ENCODE measurements at places on chromosomes 7 and 10.

DNA sequence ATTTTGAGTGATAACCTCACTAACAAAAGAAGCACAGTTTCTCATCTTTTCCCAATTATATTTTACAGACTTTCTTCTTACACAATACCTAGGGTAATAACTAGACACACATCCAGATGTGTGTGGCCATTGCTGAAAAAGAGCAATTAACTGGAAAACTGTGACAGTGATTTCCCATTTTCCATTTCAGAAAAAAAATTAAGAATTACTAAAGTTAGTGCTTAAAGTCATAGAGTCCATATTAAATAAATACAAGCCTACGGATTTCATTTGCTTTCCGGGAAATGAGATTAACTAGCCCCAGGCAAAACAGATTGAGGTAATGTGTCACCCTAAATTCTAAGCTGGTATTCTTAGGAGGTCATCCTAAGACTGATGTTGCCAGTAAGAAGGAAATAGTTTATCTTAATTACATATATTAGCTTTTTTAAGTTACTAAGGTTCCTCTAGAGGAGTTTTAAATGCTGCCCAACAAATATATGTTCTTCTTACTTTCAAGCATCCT lies 10.2 kb upstream of the MACC1 start:
- DNase-seq = no peak
- H3K27me3 ChIP-seq = no peaks in the 10 kb centered on the region
- H3K27ac ChIP-seq = no peak overlapping the region
- H3K4me3 ChIP-seq = no peak overlapping the region

- no peaks in the 10 kb centered on the region for H3K27me3 ChIP-seq
- no peak for DNase-seq
- no peaks in the 10 kb centered on the region for H3K4me1 ChIP-seq
- no peak overlapping the region for H3K27ac ChIP-seq
- H3K36me3 ChIP-seq = no peaks in the 10 kb centered on the region
Observed at GRCh38 chr10:96992721-96993120, 160.6 kb downstream of the LCOR start.

GRCh38 chr10:69802424-69803161 lies 887 bp downstream of the COL13A1 start:
- H3K4me3 ChIP-seq = peak overlapping the region; percentile 61
- no peak overlapping the region for H3K27ac ChIP-seq
- peaks cover 8% of the 10 kb centered on the region for H3K4me1 ChIP-seq
- DNase-seq = no peak

DNA sequence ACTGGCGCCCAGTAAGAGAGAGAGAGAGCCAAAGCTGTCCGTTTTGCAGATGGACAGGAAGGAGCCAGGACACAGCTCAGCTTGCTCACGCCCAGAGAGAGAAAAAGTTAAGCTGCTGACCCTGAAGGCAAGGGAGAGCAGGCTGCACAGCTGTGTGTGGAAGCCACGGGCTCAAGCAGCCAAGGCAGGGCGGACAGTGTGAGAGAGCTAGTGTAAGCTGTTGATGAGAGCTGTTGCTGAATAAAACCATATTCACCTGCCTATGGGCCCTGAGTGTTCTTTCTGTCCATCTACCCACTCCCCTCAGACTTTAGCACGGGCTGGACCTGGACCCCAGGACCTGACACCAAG lies 5.4 kb downstream of the INMT start:
- H3K36me3 ChIP-seq = no peaks in the 10 kb centered on the region
- H3K4me1 ChIP-seq = no peaks in the 10 kb centered on the region
- no peaks in the 10 kb centered on the region for H3K27me3 ChIP-seq

DNA sequence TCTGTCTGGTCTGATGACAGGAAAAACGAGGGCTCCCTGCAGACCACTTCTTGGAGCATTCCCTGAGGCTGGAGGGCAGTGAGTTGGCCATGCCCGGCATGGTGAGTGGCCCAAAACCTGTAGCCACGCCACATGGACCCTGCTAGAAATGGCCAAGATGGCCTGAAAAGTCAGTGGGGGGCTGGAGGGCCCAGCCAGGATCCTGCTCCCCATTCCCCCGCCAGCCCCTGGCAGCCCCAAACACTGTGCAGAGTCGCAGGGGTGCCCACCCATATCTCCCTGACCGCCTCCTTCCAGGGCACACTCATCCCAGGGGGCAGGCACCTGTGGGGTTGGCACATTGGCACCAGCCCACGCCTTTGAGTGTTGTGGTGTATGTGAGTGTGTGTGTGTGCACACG lies 18.7 kb upstream of the PPP2R2D start:
- no peak for DNase-seq
- H3K27me3 ChIP-seq = no peaks in the 10 kb centered on the region
- H3K4me1 ChIP-seq = peaks cover 2% of the 10 kb centered on the region
- no peak overlapping the region for H3K27ac ChIP-seq
- H3K4me3 ChIP-seq = no peak overlapping the region
